ENCODE measurements at places on chromosomes 1 and 21.

DNA sequence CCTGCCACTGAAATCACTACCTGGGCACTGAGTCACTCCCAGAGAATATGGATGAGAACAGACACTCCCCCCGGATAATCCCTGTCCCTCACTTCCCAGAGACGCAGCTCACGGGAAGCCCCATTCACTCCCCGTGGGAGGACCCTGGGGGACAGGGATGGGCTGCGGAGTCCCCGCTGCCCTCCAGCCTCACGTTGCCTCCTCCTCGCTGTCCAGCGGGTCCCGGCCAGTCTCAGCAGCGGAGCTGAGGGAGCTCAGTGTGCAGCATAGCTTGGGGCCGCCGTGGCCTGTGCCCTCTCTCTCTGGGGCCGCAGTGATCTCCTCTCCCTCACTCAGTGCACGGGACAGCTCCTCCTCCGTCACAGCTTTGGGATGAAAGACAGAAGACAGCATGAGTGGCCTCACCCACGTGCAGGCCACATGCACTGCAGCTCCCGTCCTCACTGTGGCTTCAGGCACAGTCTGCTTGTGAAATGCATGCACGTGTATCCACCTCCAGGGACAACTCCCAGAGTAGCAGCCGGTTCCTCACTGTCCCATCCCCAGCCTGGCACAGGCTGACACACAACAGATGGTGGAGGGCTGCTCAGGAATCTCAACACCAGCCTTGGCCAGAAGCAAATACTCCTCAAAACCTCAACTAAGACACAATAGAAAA, 7.4 kb downstream of the CFAP410 start:
- DNase-seq = no peak

DNA sequence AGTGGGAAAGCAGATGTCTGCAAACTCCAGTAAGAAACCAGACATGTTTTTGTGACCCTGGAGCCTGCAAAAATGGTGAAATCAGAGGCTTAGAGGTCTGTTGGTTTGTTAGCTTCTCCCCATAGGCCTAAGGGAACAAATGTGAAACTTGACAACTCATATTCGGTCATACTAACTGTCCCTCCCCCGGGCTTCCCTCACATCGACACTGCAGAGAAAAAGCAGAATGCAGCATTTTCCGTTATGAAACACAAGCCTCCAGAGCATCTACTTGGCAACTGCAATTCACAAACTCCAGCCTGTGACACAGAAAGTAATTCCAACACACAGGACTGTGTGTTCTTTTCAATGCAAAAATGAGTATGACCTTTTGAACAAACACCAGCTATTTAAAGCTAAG, 3.7 kb downstream of the KCNA2 start:
- no peak for DNase-seq

DNA sequence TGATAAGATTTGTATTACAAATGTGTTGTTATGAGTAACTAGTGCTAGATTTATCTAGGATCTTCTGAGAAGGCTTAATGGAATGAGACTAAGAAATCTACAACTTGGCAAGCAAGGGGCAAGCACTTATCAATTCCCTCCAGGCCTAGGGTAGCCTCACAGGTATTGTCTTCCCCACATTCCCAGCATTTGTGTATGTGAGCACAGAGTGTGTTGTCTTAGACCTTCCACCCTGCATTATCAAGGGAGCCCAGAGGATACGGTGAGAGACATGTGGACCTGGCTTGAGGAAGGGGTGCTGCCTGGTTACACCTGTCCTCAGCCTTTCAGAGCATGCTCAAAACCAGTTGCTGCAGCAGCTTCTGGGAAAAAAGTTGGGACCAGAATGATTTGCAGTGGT, 327.2 kb downstream of the MRPL39 start:
- DNase-seq = no peak

- no peak for DNase-seq
These were observed 47.2 kb downstream of the SLC66A1 start for GRCh38 chr1:19359357-19359756.

DNA sequence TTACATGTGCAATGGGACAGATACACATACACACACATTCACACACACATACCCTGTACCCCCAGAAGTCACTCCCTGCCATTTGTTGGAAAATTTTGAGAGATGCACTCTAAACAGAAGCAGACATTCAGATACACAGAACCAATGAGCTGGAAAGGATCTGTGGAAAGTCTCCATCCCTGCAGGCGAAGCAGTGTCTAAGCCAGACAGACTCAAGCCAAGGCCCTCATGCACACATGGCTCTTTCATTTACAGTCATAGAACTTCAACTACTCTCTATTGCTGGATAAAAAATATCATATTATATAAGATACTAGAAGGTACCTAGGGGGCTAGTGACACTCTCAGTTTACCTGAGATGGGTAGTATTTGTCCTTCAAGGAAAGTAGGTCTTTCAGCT, 7.3 kb upstream of the SEC16B start:
- no peak for DNase-seq

DNA sequence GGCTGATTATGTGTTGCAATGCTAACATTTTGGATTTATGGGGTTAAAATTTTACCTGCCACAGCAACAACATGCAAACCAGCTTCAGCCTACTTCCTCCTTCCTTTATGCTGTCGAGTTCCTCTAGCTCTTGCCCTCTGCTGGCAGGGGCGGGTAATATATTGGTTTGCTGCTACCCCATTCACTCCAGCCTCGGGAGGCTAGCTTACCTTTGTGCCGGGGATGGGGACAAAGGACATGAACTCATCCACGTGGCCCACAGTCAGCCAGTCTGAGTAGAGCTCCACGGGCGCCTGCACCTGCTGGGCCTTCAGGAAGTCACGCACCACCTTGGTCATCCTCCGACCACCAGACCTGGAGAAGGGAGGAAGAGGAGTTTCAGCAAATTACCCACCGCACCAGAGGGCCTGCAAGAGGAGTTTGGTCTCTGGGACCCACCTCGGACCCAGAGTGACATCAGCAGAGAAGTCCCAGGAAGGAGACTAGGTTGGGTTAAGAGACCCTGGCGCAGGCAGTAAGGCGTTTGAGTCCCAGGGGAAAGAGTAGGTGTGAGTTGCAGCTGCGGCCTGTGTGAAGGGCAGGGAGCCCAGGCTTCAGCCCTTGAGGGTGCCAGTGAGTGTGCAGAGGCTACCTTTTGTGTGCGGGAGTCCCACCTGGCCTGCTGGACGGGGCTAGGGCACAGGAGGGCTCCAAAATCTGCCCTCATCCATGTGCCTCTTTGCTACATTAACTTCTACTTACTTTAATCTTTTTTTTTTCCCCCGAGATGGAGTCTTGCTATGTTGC, 21.8 kb upstream of the SDHB start:
- no peak for DNase-seq

- no peak for DNase-seq
These were observed 28.5 kb upstream of the PAXBP1 start for GRCh38 chr21:32800056-32800455.

- no peak for DNase-seq
These were observed 228.8 kb upstream of the KAZN start for GRCh38 chr1:14369526-14370213.

GRCh38 chr1:84912726-84913554, 19.9 kb upstream of the LPAR3 start:
- no peak for DNase-seq

DNA sequence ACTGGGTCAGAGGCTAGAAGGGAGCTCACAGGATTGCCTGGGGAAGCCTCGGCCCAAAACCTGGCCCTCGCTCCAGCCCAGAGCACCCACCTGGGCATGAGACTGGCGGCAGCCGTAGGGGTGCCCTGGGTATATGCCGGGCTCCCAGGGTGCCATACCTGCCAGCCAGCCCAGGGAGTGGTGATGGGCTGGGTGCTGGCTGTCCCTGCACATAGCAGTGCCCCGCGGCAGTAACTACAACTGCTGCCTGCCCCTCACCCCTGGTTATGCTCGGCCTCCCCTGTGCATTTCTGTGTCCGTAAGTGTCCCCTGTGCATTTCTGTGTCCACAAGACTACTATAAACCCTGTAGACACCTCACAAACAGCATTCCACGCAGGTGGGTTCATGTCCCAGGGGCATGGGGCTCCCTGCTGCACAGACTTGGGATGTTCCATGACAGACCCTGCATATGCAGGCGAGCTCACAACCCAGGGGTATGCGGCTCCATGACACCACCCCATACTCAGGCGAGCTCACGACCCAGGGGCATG, 5.8 kb upstream of the SPATC1L start:
- DNase-seq = no peak

- no peak for DNase-seq
These were observed 857.9 kb downstream of the BRINP3 start for GRCh38 chr1:189619682-189620332.

DNA sequence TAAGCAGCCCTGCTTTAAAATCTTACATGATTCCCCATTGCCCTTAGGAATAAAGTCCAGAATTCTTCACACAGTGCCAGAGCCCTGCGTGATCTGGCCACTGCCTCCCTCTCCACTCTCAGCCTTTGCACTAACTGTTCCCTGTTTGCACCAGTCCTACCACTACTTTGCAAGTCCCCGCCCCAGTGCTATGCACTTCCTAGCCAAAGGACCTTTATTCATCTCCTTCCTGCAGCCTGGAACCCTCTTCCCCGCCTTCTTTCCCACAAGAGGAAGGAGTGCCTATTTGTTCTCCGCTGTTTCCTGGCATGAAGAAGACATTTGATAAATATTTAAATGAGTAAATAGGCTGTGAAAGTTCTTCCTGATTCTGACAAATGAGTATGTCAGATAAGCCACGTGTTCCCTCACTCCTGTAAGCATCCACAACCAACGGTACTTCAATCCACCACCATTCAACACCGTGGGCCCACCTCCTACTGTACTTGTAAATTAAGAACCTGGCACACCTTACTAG, 23.9 kb downstream of the CAPN8 start:
- no peak for DNase-seq

DNA sequence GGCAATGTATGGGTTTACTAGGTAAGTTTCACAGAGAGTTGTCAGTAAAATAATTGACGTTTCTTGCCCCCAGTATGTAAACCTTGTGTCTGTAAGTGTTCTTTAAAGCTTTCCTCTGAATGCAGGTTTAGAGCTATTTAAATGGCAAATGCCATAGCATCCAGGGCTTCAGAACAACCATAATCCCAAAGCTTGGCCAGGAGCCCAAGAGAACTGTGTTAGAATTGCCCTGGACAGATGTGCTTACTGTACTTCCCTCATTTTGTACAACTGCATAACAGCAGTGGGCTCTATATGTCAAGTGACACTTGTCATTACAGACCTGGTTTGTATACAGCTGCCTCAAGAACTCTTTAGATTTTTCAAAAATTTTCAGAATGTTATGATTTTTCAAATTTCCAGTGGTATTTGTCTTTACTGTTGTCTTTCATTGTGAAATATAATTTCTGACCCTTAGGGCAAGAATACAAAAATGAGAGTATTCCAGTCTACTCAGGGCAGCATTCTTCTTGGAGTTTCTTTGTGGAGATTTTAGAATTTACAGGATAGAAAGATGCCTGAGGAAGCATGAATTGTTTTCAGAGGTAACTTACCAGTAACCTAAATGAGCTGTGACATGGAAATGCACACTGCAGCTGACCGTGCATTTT, 136.9 kb upstream of the L1TD1 start:
- DNase-seq = no peak

- DNase-seq = no peak
These were observed 11.5 kb downstream of the SORT1 start for GRCh38 chr1:109386054-109386717.

- DNase-seq = no peak
These were observed 10.5 kb downstream of the RAB4A start for GRCh38 chr1:229281339-229281926.

DNA sequence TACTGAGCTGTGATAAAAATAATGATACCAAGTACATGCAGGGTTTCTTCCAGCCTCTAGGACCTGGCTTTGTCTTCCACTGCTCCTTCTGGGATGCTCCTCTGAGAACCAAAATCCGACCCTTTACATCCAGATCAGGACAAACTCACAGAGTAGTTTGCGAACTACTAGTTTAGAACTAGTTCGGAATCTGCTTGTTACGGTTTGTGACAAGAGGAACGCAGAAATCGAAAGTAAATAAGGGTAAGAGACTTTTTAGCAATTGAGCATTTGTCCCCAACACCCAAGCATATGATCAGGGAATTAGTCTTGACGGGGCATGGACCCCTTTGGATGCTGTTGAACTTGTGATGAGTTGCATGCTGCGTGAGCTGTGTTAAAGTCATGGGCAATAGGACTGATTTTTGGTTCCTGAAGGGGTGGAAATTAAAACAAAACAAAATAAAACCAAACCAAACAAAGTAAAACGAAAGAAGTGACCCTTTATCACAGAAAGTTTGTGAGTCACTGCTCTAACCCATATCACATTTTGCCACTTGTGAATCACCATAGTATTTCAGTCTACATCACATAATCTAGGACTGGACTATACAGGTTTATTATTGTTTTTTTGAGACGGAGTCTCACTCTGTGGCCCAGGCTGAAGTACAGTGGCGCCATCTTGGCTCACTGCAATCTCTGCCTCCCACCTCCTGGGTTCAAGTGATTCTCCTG, 35.7 kb upstream of the ERRFI1 start:
- no peak for DNase-seq

DNA sequence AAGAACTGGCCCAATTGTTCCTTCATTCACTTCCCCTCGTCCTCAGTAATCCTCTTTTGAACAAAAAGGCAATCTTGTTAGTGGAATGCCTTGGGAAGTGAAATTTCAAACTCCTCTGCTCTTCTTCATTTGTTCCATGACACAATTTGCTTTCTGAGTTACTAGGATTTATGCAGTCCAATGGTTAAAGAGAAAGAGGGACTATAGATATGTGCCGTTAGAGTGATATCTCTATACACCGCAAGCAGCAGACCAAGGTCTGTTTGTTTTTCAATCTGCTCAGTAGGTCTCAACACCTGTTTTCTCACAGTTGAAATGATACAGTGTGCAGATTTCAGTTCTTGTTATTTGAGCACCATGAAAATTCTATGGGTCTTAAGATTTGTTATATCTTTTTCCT, 244.0 kb downstream of the DNM3 start:
- no peak for DNase-seq

- no peak for DNase-seq
These were observed 66.2 kb upstream of the WDR26 start for GRCh38 chr1:224500796-224501195.

DNA sequence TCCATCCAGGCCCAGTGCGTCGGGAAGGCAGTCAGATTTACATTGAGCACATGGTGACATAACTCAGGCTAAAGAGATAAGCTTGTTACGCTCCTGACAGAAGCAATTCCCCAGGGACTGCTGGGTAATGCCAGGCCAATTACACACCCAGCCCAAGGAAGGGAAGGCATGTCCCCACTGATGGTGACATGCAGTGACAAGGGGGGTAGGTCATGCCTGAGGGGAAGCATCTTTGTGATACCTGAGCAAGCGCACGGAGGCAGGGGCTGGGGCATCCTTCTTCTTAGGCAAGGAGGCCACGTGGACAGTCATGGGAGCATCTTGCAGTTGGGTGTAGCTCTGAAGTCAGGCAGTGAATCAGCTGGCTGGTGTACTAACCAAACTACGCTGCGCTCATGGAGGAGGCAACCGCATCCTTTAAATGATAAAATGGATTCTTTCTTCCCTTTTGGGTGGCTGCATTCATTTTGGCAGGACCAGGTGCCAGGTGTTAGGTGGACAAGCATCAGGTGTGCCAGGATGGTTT, 39.6 kb upstream of the GRIK3 start:
- no peak for DNase-seq

GRCh38 chr1:112508278-112509004, at the start of gene WNT2B:
Gene WNT2B, plus strand, starts transcription at chr1:112508965. Its CDS starts 298 bp downstream, at chr1:112509263.
- DNase-seq = no peak

GRCh38 chr1:196461521-196461920, 146.7 kb downstream of the KCNT2 start:
- no peak for DNase-seq
